Thymus (tissue), 14 donors: ENCODE measurements at places on chromosomes 2 and 18. TPM values are rescaled to one million over a fixed set of nuclear protein-coding genes. Genes with fewer than 3 reads are reported as not detected.

DNA sequence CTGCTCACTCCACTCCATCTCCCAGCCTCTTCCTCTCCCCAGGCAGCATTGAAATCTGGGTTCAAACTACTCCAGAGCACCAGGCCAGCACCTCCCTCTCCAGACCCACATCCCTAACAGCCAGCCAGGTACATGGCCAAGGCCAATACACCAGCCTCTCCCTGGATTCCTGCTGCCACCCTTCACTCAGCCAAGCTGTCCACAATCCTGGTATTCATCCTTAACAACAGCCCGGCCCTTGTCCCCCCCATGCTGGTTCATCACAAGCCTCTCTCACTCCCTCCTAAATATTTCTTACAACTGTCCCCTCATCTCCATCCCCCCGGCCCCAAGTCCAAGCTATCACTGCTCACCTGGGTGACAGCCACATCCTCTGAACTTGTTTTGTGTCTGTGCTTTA lies 129.9 kb upstream of the HAAO start:
- H3K36me3 ChIP-seq: no peaks in the 10 kb centered on the region
- H3K27ac ChIP-seq: no peak overlapping the region
- H3K4me1 ChIP-seq: peaks cover 15% of the 10 kb centered on the region
- no peak for DNase-seq
- no peak overlapping the region for H3K4me3 ChIP-seq

DNA sequence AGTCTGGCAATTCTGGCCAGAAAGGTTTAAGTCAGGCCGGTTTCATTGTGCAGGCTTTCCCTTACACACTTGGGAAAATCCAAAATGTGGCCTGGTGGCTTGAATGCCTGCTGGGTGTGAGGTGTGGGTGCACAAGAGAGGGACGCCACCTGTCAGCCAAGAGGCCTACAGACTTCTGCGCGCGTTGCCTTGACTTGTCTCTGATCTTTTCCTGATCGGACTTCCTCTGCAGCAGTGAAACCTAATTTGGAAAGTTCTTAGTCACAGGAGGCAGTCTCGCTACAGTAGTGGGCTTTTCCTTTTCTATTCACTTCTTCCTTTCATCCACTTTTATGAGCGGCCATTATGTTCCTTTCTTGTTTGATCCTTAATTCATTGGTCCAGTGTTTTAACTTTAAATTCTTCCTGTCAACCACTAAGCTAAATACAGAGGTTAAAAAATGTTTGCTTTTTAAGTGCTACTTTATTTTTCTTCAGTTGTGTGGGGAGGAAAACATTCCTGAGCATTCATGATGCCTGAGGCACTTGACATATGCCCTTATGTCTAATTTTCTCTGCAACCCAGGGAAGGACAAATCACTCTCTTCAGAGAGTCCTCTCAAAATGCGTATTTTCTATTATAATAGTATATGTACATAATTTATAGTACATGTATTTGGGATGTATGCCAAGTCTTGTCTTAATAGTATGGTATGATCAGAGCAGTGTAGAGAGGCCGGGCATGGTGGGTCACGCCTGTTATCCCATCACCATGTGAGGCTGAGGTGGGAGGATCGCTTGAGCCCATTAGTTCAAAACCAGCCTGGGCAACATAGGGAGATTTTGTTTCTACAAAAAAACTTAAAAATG lies 128.9 kb downstream of the WDSUB1 start:
- peaks cover 42% of the 10 kb centered on the region for H3K4me1 ChIP-seq
- no peak overlapping the region for H3K4me3 ChIP-seq
- peak overlapping the region; percentile 44 for H3K27ac ChIP-seq

- H3K27ac ChIP-seq: no peak overlapping the region
- no peak overlapping the region for H3K4me3 ChIP-seq
- no peaks in the 10 kb centered on the region for H3K4me1 ChIP-seq
- H3K27me3 ChIP-seq: no peaks in the 10 kb centered on the region
These were observed 248.7 kb downstream of the SOX11 start for GRCh38 chr2:5940596-5941535.

Gene AQP12B
- total RNA-seq: under 0.01 TPM
